ENCODE measurements at places on chromosomes 7 and 10.

GRCh38 chr10:5234106-5234860 lies 37.6 kb downstream of the AKR1C4 start:
- DNase-seq, result peak; percentile 20

GRCh38 chr10:125064681-125065492 lies 95.5 kb downstream of the CTBP2 start:
- peak; percentile 90 for DNase-seq

DNA sequence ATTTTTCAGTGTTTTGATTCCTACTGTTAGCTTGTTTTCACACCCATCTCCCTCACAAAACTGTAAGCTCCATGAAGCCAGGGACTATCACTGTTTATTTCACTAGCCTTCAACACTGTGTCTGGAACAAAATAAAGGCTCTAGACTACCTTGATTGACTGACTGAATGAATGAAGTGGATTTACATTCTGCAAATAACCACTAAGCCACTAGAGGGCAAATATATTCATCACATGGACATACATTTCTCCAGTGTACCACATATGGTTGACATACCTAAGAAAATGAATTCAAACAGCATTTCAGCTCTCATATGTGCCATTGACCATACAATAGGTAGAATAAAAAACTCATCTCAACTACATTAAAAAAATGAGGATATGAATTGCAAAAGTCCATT lies 185.9 kb downstream of the RAB11FIP2 start:
- DNase-seq, result peak; percentile 9

DNA sequence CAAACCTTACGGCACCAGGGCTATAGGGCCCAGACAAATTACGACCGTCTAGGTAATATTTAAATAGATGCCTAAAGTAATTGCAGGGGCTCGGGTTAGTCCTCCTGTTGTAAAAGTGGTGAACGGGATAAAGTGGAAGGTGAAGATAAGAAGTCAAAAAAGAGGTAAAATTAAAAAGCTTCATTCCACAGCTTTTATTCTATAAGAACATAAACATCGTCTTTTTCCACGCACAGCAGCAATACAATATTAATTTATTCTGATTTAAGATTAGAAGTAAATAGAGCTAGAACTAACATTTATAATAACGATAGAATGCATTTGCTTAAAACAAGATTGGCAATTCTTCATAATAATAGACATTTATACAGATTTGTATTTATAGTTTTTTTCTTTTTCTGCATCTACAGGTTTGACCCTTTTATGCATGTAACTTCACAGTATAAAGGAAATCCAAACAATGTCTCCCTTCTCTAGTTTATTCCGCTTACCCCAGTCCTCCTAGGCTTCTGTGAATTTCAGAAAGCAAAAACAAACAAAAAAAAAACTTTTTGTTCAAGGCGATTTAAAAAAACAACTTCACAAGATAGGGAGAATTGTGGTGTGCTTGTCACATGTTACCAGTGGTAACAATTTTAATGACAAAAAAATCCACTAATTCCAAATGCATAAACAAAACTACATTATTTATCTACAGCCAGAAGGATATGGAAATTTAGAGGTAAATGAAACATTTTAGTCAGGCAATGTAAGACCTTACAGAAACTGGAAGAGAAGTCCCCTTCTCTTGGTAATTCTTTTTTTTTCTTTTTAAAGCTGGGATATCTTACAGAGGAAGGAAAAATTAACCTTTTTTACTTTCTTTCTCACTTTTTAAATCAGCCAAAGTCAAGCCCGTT lies 3.4 kb downstream of the HOXA10 start:
- DNase-seq, result peak; percentile 18

All from EH (cell line).